Bone marrow (tissue), 2 donors: ENCODE measurements at places on chromosomes 3 and 15.

- DNase-seq, result no peak
These were observed 47.6 kb upstream of the MRPS22 start for GRCh38 chr3:139296141-139296718.

- DNase-seq, result no peak
These were observed 457.4 kb upstream of the PROK2 start for GRCh38 chr3:72242326-72242725.

DNA sequence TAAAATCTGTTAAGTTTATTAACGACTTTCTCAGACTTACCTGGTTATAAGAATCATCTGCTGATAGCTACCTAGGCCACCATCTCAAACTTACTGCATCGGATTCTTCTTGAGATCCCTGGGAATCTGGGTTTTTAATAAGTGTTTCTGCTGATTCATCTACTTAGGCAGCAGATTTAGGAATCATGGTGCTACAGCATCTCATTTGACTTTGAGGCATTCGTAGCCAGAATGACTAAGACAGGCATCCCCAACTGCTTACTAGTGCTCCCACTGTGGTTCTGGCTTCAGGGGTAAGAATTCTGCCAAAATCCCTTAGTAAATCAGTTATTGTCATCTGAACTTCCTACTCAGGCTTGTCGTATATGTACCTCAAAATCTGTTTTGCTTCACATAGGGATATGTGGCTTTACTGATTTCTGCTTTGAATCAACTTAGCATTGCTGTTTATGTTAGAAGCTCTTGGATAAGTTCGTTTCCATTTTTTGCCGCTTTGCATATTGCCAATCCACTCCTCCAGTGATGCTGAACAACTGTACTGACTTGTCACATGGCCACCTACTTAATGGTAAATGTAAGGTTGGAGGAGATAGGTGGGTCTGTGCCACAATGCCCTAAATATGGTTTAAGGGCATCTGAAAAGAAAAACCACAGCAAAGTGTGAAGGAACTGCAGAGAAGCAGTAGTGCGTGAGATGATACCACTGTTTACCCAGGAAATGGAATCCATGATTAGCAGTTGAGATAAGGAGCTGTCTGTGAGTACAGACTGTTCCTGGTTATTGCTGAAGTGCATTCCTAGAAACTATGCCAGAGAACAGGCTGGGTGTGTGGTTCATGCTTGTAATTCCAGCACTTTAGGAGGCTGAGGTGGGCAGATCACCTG is 60.3 kb downstream of the MAP6D1 start:
- no peak for DNase-seq

DNA sequence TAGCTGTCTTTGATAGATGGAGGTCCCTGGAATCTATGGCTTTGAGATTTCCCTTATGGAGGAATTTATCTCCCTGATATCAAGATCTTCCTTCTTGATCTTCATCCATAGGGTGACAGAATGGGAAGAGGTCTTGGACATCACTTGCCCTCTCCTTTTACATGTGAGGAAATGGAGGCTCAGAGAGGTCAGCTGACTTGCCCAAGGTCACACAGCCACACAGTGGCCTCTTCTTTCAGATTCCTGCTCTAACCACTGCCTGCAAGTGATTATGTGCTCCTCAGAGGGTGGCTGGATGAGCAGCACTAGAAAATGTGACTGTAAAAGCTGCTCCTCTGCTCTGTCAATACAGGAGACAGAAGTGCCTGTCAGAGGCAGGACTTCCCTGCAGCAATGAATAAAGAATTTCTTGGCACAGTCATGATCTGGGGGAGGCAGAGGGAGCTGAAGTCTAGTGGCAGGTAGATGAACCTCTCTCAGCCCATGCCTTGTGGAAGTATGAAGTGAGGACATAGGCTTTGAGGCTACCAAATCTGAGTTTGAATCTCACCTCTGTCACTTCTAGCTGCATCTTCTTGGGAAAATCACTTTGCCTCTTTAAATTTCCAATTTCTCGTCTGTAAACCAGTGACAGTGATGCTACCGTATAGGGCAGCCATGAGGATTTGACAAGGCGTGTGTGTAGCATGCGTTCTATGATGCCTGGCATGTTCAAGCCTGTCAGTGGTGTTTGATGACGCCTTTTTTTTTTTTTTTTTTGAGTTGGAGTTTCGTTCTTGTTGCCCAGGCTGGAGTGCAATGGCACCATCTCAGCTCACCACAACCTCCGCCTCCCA is 12.0 kb downstream of the SSUH2 start:
- no peak for DNase-seq

DNA sequence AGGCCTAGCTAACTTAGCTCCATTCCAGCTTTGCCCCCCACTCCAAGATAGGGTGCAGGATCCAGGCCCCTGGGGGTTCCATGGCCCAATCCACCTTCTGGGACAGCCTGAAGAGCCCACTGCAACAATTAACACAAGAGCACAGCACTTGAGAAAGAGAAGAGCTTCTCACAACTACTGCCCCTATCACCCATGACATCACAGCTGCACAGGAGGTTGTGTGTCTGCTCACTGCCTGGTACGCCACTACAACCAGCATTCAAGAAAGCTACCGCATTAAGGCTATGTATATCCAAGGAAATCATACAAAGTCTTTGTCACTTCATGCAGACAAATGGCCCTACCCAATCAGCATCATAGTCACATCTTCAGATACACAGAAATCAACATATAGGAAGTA is 62.0 kb downstream of the MYO5A start:
- DNase-seq, result no peak

- no peak for DNase-seq
These were observed 207.5 kb downstream of the SATB1 start for GRCh38 chr3:18217507-18218174.
